ENCODE measurements at places on chromosomes 7 and 10.
A peak's percentile ranks its signal among the peaks of the same experiment; 100 is the strongest.

DNA sequence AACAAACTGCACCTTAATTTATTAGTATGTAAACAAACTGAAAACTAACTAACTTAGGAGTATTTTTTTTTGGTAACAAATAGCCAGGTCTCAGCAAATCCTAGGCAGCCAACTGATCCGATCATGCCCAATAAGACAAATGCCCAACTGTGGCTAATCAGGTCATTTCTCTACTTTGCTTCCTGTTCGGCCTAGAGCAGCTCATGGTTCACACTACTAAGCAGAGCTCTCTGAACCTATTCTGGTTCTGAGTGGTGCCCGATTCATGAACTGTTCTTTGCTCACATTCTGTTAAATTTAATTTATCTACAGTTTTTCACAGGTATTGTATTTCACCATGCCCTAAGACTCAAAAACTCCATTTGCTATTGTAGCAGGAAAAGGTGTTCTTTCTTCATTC lies 55.1 kb downstream of the CCDC3 start:
- DNase-seq: no peak

DNA sequence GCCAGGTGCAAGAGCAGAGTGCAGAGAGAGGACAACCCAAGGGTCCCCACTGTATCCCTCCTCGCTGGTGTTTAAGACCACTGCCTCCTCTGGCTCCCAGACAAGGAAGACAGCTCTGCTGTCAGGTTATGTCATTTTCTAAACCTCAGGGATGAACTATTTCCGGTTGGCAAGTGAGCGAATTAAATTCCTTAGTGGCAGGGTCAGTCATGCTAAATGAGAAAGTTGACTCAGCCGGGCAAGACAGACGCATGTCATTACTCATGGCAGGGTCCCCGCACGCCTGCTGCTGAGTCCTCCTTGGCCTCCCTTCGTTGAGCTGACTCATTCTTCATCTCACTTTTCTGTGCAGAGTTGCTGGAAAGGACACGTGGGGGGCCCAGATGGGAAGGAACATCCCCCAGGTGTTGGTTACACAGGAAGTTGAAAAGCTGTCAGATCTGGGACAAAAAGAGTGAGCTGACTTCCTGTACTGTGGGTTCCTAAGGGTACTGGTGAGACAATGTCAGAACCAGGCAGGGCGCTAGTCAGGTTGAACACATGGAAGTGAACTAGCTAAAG lies 47.1 kb upstream of the UCN3 start:
- DNase-seq: peak; percentile 70

DNA sequence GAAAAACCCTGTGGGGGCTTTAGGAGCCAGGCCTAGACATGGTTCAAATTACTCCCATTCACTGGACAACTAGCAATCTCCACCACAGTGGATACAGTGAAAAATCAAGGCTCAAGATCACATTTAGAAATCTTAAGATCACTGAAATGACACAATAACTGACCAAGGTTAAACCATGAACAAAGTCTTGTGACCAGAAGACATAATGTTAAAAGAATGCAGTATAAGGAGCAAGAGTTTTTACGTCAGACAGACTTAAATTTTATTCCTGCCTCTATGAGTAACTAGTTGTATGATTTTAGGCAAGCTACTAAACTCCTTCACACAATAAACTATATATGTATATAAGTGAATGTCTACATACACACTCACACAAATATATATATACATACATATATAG lies 68.5 kb downstream of the MICU1 start:
- peak; percentile 26 for DNase-seq

DNA sequence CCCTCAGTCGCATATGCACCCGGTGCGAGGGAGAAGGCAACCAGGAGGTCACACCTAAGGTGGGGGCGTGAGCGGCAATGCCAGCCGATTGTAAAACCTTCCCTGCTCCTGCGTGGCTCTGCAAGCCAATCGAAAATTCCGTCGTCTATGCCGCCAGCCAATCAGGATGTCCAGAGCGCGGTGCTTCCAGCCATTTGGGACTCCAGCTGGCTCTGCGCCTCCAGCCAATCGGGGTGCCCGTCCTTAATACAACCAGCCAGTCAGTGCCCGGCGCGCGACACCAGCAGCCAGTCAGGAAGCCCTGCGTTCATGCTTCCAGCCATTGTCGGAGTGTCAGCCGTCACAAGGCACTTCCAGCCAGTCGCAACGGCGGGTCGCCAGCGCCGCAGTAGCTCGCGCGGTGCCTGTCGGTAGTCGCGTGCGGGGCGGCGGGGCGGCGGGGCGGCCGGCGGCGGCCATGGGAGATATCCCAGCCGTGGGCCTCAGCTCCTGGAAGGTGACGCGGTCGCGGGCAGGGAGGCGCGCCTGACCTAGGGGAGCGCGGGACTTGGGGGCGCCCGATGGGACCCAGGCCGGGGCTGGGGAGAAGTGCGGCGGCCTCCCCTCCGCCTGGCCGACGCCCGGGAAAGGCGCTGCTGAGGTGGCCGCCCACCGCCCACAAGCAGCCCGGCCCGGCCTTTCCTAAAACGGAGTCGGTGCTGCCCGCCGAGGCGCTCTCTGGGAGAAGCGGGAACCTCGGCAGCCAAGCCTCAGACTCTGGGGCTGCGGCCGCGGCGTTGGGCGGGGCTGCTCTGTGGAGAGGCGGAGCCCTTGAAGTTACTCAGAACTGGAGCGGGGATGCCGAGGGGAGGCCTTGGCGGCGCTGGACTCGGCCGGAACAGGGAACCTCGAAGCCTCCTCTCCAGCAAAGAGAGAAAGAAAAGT lies at the start of gene AKR1E2:
AKR1E2 (plus strand) TSS at position 340 of the 924 bp plus-strand sequence; CDS start at position 458, 118 bp downstream.
- DNase-seq: peak; percentile 44

DNA sequence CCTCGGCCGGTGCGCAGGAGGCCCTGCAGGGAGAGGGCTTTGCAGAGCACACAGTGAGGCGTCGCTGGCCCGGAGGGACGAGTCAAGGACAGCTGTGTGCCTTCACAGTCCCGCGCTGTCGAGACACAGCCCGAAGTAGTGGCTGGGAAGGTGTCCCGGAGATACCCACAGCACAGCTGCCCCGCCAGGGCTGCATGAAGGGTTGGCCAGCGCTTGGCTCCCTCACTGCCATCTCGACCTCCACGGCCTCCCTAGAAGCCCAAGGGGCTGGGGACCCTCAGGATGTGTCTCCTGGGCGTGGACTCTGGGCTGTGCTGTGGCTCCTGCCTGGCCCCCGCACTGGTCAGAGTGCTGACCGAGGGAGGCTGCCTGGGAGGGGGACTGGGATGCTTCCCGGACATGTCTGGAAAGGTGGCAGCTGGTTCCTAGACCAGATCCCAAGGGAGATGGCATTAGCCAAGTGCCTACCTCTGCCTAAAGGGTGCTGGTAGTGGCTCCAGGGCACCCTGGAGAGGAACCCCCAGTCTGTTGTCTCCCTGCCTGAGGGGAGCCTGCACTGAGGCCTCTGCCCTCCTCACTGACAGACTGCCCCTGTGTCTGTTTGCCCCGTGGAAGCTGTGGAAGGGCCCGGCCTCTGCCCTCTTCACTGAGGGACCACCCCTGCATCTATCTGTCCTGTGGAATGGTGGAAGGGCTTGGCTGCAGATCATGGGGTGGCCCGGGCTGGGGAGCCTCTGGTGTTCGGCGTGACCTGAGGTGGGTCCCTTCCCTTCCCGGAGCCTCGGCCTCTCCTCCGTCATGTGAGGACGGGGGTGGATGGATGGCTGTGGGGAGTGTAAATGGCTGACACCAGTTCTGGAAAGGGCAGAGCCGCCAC lies 5.8 kb downstream of the ELFN1 start:
- no peak for DNase-seq

- DNase-seq: no peak
Observed at GRCh38 chr10:100128951-100129350, 47.3 kb upstream of the CPN1 start.

GRCh38 chr10:128438417-128439063 lies 312.3 kb upstream of the MKI67 start:
- no peak for DNase-seq

All from HS-5 (cell line).